ENCODE measurements at places on chromosomes 1 and 21.

- DNase-seq: peak; percentile 27
These were observed 124.9 kb upstream of the IFFO2 start for GRCh38 chr1:19081218-19081893.

DNA sequence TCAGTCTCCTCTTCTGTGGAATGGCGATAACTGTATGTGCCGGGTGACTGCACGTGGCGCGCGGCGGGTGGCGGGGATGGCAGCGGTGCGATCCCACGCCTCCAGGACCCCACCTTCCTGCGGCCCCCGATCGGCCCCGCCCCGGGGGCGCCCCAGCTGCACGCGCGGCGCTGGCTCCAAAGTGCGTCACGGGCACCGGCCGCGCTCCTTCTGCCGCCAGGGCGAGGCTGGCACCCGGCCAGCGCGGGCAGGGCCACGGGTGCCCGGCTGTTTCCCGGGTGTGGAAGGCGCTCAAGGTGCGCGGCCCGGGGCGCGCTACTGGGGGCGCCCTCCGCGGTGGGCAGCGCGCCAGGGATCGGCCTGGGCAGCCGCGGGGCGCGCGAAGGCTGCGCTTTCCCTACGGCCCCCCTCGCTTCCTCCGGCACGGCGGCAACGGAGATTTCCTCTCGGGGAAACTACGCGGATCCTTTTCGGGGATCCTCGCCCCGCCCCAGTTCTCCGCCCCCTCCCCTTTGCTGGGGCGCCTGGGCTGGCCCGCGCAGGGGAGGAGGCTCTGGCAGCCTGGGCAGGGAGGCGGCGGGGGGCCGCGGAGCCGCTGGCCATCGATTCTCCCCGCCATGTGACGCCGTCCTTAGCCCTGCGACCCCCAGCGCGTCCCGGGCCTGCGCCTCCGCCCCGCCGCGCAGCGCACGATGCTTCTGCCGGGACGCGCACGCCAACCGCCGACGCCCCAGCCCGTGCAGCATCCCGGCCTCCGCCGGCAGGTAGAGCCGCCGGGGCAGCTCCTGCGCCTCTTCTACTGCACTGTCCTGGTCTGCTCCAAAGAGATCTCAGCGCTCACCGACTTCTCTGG lies at the start of gene EVA1C:
EVA1C (plus strand) TSS at position 545 of the 853 bp plus-strand sequence; CDS start at position 693, 148 bp downstream.
- DNase-seq: peak; percentile 81

GRCh38 chr1:167554028-167554779 lies 642 bp upstream of the CREG1 start:
- no peak for DNase-seq

DNA sequence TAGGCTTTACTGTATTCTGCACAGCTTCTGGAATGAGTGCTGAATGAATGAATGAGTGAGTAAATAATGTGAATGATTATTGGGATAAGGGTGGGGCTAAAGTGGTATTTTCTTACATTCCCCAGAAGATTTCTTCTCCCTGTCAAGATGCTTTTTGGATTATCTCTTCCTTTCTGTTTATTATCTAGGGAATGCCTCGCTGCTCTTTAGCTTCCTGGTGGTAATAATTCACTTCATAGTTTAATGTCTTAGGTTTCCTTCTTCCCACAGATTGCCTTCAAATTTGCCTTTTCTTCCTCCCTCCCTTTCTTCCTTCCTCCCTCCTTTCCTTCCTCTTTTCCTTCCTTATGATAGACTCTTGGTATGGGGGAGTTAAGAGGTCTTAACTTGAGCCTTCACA lies 24.0 kb downstream of the DDR2 start:
- DNase-seq: no peak

GRCh38 chr21:19908390-19908789 lies 1089.8 kb upstream of the NCAM2 start:
- no peak for DNase-seq

GRCh38 chr1:192831706-192832355 lies 23.0 kb downstream of the RGS2 start:
- DNase-seq: no peak

GRCh38 chr1:156581661-156582387 lies 2.3 kb downstream of the TTC24 start:
- peak; percentile 72 for DNase-seq

DNA sequence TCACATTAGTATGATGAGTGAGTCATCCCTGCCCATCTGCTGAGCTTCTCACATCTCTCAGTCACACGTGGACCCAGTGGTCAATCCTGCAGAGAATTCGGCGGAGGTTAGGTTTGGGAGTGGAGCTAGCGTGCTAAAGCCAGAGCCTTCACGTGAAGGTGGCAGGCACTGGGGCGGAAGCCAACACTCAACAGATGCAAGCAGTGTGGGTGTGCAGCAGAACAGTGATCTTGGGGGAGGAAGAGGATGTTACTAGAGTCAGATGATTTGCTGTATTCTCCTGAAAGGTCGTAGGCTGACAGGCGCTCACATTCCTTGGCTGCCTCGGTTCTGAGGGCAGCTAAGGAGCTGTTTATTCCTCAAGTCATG lies 6.7 kb downstream of the C1orf115 start:
- no peak for DNase-seq

DNA sequence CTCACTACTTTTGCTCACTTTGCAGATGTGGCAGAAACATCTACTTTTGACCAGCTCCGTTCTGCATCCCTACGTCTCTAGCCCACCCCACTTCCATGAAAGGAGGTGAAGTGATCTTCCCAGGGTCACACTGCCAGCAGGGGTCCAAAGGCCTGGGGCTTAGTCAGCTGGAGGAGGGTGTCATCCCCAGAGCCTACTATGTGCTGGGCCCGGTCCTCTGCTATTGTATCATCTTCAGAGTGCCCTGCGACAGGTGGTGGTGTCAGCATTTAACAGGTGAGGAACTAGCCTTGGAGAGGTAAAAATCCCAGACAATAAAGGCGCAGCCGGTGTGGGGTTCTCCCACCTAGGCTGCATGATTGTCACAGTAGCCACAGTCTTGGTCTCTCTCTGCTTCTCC lies 5.6 kb upstream of the BSND start:
- no peak for DNase-seq

DNA sequence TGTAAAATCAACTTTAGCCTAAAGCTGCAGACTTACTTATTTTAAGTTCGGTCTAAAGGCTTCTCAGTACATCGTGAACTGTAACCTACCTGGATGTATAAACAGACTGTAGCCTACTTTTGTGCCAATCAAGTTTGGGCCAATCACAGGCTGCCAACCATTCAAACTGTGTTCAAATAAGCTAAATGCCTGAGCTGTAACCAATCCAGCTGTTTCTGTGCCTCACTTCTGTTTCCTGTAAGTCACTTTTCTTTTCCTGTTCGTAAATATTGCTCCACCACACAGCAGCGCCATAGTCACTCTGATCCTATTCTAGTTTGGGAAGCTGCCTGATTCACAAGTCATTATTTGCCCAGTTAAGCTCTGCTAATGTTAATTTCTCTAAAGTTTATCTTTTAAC lies 37.5 kb upstream of the SLAMF9 start:
- DNase-seq: peak; percentile 5

DNA sequence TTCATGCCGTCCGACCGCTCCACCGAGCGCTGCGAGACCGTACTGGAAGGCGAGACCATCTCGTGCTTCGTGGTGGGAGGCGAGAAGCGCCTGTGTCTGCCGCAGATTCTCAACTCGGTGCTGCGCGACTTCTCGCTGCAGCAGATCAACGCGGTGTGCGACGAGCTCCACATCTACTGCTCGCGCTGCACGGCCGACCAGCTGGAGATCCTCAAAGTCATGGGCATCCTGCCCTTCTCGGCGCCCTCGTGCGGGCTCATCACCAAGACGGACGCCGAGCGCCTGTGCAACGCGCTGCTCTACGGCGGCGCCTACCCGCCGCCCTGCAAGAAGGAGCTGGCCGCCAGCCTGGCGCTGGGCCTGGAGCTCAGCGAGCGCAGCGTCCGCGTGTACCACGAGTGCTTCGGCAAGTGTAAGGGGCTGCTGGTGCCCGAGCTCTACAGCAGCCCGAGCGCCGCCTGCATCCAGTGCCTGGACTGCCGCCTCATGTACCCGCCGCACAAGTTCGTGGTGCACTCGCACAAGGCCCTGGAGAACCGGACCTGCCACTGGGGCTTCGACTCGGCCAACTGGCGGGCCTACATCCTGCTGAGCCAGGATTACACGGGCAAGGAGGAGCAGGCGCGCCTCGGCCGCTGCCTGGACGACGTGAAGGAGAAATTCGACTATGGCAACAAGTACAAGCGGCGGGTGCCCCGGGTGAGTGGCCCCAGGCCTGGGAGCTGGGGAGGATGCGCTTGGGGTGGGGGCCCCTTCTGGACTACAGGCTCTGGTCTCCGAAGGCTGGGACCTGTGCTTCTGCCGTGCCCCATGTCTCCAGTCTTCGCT lies 1.1 kb downstream of the SKI start:
- DNase-seq: peak; percentile 48

DNA sequence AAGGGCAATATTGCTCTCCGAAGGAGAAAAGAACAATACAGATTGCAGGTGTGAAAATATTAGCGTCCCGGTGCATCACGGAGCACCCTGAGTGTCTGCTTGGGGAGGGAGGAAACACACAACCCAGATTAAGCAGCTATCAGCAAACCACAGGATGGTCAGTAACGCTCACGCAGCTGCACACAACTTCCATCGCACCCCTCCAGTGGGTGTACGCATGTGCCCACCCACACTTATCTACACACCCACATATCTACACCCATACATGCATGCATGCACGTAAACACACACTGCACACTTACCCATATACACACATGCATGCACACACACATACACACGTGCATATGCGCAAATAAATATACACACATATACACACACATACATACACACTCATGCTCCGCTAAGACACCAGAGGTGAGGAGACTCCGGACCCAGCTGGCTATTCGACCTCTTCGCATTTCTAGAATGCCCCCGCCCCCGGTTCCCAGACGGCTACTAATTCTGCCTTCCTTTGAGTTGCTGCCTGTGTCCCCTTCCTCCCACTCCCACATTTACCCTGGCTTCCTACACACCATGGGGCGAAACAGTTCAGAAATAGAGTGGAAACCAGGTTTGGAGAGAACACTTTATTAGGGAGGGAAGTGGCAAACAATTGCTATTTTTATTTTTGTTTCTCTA lies 26.2 kb downstream of the ITPKB start:
- no peak for DNase-seq

GRCh38 chr1:32250893-32251716 lies at the start of gene LCK:
Gene LCK (plus strand): TSS chr1:32251265. CDS start chr1:32274330, 23,065 bp downstream.
- peak; percentile 69 for DNase-seq

DNA sequence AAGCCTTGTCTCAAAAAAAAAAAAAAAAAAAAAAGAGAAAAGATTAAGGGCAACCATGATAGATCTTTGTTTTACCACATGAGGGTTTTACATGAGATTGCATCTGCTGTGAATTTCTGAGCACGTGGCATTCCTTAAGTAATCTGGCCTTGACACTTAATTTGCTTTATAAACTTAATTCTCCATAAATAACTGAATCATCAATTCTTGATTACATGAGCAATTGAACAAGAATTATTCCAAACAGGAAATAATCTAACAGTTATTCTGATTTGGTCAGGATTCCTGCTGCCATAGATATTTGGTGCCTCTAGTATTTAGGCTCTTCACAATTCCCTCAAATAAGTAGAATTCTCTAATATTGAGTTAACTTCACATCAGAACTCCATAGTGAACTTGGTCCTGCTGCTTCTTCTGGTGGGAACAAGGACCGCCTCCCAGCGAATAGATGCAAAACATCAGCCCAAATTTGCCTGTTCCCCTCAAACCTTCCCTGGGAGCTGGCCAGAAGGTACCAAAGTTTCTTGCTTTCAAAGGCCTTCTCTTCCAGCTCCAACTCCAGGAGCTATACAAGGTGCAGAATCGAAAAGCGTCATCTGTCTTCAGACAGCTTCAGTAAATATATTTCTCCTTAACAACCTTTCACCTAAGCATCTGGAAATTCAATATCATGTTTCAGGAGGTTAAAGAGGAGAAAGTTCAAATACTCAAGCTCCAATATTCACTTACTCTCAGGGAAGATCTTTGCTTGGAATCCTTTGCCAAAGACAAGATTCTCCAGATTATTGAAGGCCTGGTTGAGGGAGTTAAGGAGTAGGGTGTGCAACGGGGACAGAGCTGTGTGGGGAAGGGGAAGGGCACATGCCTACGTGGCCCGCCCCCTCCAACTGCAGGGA lies 1.0 kb downstream of the KRTCAP2 start:
- no peak for DNase-seq

- DNase-seq: peak; percentile 63
These were observed at the start of gene GPX7 for GRCh38 chr1:52601991-52602855. Gene GPX7 (plus strand): TSS chr1:52602371. CDS start chr1:52602410, 39 bp downstream.

DNA sequence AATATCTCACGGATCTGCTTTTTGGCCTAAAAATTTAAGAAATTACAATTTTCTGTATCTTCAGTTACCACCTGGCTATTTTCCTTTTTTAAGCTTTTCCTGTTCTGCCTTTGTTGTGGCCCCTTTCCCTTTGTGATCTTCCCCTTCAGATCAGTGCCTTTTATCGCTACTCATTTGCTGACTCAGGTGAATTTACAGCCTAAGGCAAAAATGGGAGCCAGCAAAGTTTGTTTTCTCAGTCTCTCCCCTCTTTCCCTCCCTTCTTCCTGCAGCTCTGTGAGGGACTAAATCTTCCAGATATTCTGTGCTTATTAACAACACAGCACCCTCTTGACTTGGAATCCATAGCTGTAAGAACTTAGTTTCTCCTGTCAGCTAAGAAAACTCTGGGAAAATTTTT lies 5.3 kb upstream of the PRRC2C start:
- DNase-seq: no peak

DNA sequence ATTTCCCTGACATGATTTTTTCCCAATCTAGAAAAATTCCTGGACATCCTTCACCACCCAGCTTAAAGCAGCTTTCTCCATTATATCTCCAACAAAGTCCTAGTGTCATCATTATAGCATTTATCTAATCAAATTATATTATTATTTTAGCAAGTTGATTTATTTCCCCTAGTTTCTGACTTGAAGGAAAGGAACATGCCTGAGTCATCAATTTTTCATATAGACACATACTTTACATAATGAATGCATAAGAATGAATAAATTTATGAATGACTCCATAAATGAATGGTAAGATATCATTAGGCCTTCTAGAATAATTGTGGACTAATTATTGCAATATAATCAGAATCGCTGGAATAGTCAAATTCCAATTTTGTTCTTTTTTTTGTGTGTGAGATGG lies 79.4 kb upstream of the COL11A1 start:
- no peak for DNase-seq

DNA sequence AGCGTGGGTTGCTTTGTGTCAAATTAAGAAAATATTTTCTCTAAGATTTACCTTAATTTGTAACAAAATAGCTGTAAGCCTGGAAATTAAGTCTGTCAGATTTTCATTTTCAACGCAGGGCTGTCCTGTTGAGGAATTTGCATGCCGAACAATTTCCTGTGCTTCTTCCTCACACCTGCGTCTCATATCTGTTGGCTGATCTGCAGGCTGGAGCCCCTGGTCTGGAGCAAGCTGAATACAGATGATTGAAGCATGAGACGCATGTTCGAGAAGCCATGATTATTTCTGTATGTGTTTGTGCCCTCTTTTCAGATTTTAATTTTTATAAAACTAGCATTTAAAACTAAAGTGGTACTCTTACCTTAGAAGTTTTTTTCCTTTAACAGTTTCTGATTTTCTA lies 9.8 kb downstream of the MIXL1 start:
- no peak for DNase-seq

GRCh38 chr1:183069562-183070216 lies 46.5 kb downstream of the LAMC1 start:
- DNase-seq: no peak

- no peak for DNase-seq
These were observed 206.8 kb upstream of the ESRRG start for GRCh38 chr1:216929870-216930582.
